ENCODE measurements at places on chromosomes 6 and 20.

DNA sequence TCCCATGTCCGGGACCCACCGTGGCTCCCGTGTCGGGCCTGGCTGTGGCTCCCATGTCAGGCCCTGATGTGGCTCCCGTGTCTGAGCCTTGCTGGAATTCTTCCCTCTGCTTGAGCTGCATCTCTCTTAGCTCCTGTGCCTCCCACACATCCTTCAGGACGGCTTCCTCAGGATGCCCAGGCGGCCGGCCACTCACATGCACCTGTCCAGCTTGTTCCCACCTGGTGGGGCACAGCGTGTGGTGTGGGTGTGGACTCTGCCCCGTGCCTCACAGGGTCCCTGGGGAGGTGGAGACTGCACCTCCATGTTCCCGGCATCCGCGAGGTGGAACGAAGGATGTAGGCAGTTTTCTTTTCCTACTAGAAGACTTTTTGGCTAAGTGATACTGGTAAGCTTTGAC is 170.7 kb downstream of the SMOC2 start:
- no peak for DNase-seq

GRCh38 chr6:77463308-77463860 is at the start of gene HTR1B:
TSS of gene HTR1B (minus strand) at chr6:77463491. CDS start at chr6:77463403, 88 bp downstream.
- DNase-seq, result no peak

- peak; percentile 3 for DNase-seq
Measured at GRCh38 chr6:51743999-51744398, 343.4 kb downstream of the PKHD1 start.

- no peak for DNase-seq
Measured at GRCh38 chr20:60362531-60362930, 404.3 kb downstream of the CDH26 start.

DNA sequence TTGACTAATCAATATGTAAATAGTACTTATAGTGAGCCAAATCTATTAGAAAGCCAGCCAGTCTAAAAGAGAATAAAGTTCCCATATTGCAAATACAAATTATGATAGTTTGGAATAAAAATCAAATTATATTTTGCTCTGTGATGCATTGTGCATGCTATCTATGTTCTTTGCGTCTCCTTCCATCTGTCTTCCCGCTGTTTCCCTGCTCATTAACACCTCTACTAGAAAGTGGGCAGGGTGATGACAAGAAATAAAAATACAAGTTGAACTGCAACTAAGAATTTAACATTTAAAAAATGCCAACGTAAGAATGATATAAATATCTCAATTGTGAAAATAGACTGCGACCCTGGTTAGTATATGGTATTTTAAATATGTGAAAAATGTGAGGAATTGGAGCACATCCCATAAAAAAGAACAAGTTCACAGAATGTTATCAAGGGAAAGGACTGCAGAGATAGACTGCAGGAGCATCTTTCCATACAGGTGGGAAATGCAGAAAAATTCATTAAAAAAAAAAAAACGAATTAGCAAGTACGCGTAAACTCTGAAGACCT is 157.6 kb upstream of the PDE7B start:
- no peak for DNase-seq

DNA sequence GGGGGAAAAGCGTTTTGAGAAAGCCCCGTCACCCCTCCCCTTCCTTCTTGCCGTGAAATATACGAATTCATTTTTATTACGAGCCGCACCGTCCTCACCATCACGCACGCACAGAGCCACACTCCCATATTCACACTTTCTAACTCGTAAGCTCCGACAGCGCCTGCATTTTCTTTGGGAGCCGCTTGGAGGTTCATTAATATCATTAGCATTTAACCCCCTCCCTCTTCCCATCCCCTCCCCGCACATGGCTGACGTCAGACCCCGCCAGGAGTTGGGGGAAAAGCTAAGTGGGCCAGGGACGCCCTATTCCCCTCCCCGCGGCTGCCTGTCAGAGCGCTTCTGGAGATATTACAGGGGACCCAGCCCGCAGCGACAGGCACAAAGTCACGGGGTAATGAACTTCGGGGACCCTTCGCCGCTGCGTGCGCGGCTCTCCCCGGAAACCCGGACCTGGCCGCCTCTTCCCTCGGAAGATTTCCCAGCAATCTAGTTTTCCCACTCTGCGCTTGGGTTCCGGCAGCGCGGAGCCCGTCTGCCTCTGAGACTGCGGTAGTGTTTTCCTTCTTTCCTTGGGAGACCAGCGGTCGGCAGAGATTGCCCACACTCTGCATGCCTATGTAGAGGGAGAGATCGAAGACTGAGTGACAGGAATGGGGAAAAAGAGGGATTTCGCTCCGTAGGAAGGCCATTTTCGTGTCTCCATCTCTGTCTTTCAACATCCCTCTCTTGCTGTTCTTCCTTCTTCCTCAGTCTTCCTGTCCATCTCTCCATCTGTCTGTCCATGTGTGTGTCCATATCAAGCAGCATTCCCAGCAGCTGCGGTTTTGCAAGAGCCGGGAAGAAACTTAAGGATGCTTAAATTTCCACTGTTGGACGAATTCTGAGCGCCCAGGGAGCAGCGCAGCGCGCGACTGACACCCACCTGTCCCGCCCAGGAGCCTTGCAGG is at the start of gene NR2E1:
TSS of gene NR2E1 (plus strand) at position 309 of the 950 bp plus-strand sequence. CDS start 744 bp downstream, outside the sequence.
- DNase-seq, result no peak

DNA sequence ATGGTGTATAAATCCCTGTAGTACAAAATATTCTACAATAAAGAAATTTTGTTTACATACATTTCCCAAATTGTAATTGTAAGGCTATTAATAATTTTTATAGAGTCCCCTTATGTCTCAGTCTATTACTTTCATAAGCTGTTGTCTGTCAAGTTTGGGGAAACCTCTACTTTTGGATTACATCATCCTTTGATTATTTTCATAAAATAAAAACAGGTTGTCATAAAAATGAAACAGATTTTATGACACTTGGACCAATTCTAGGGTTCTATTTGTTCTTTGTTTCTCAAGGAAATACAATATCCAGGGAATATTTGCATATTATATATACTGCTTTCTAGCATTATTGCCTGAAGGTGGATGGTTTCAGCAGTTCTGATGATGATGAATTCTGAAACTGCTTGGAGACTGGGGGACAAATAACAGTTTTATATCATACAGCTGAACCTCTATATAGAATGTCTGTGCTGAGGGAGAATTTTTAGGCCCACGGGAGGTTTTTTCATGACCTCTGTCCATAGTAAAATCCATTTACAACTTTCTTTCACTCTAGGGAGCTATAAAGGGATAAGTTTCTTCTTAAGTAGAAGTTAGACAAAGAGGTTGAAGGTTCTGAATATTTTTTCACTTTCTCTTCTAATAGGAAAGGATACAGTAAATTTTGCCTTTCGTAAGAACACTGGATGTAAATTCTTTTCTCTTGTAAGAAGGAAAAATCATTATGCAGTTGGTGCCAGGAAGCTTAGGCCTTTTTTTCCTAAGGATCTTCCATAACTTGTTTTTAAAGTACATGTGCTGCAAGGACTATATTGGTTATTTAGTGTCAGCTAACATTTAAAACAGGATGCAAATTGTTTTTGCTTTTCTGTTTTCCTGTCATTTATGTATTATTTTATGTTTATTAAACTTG is 58.0 kb downstream of the CD2AP start:
- no peak for DNase-seq

DNA sequence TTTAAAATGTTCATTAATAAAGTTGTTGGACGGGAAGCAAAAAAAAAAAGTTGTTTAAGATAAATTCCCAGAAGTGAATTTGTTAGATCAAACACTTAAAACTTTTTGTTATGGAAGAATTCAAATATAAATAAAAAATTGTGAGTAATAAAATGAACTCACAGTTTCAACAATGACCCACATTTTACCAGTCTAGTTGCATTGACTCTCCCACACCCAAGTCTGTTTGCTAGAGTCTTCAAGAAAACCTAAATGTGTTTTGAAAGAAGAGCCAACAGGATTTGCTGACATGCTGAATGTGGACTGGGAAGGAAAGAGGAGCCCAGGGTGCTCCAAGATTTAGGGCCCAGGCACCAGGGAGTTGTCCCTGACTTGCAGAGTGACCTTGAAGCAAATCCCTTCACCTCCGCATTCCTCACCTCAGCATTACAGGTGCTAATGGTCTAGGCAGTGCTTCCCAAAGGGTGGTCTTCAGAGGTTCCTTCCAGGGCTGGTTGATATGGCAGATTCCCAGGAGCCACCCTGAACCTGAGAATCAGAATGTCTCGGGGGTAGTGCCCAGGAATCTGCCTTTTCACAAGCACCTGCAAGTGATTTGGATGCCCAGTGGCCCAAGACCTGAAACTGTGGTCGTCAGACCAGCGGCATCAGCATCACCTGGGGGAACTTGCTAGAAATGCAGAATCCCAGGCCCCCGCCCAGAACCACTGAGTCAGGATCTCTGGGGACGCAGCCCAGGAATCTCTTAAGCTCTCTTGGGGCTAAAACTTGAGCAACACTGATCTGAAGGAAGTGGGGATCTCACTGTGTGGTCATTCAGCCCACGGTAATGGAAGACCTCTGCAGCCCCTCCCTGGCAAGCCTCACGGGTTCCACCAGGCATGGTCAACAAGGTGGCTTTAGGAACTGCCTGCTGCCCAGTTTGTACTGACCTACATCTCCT is 31.1 kb downstream of the POFUT1 start:
- DNase-seq, result no peak

- DNase-seq, result peak; percentile 12
Measured at GRCh38 chr6:142746524-142746923, 198.5 kb downstream of the HIVEP2 start.

DNA sequence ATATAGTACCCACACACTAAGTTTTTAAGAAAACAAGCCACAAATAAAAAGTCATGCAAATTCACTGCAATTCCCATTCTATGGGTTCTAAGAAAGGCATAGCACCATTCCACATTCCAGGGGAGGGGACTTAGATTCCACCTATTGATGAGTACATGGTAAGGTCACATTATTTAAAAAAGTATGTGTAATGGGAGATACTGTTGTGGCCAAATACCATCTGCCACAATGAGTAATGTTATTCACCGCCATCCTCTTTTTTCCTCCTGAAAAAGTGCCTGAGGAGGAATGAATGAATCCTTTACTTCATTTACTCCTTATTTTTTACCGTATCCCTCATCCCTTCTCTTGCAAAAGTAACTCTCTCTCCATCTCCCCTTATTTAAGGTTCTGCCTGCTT is 27.0 kb upstream of the ADGRF1 start:
- DNase-seq, result no peak

DNA sequence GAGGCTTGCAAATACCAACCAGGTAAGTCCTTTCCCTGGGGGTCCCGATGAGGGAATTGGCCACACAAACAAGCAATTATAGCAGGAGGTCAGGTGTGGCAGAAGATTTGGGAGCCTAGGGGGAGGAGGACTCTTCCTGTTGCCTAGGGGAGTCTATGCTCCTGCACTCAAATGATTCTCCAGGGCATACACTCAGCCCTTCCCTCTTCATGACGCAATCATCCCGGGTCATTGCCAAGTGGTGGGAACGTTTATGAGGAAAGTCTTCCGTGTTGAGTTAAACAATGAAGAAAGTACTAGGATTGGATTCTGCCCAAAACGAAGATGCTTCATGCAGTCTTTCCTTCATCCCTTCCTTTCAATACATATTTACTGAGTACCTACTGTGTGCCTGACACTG is 186.5 kb upstream of the TSHZ2 start:
- no peak for DNase-seq

- no peak for DNase-seq
Measured at GRCh38 chr6:47153404-47153755, 111.2 kb upstream of the ADGRF1 start.

- DNase-seq, result no peak
Measured at GRCh38 chr6:134115715-134116074, 63.3 kb upstream of the SLC2A12 start.
